T-helper 9 cell (primary cell): ENCODE measurements at places on chromosomes 1 and 21.

GRCh38 chr1:106698660-106699059 lies 357.8 kb upstream of the PRMT6 start:
- no peak for DNase-seq

GRCh38 chr1:25255706-25256577 lies 8.7 kb upstream of the RSRP1 start:
- DNase-seq, result no peak

DNA sequence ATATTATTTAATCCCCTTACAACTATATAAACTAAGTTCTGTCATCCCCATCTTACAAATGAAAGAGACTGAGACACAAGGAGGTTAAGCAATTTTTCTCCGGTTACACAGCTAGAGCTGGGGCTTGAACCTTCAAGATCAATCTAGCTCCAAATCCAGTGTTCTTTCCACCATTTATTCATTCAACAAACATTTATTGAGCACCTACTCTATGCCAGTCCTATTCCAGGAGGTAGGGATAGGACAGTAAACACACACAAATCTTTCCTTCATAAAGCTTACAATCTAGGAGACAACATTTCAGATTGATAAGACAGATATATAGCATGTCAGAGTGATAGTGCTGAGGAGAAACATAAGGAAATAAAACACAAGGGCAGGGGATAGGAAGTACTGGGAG lies 2.9 kb upstream of the TMEM125 start:
- no peak for DNase-seq

GRCh38 chr1:201254625-201255478 lies 28.5 kb upstream of the PKP1 start:
- DNase-seq, result peak; percentile 62

DNA sequence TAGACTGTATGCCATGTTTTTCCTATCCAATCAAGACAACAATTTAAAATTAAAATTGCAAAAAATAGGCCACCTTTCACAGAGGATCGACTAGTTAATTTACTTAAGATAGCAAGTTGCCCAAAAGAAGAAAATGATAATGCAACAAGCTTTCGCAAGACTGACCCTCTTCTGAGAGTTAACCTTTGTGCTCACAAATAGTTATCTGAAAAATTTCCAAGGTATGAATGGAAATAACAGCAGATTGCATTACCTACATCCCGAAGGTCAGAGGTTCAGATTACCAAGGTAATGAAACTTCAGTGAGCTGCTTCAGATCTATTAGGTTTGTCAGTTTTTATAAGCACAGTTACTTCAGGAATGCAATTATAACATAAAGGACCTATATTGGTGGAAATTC lies 298.0 kb downstream of the KCTD3 start:
- DNase-seq, result no peak

DNA sequence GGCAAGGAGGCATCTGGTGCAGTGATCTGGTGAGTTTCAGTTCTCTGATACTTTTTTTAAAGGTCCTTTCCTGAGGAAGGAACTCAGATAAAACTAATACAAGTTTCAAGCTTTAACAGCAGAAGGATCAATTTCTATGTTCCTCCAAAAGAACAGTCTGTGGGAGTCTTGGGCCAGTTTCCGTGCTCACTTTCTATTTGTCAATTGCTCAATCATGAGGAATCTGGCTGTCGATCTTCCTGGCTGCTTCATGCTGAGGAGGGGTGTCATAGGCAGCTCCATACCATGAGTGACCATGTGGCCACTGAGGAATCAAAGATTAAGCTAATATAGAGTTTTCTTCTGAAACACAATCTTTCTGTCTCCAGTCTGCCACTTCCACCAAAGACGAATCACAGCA lies 11.4 kb upstream of the TMEM125 start:
- no peak for DNase-seq

GRCh38 chr1:209926045-209926444 lies 12.0 kb upstream of the SYT14 start:
- DNase-seq, result no peak

GRCh38 chr1:99725996-99726395 lies 40.4 kb downstream of the FRRS1 start:
- no peak for DNase-seq

GRCh38 chr1:180836449-180836848 lies 76.2 kb upstream of the KIAA1614 start:
- no peak for DNase-seq

DNA sequence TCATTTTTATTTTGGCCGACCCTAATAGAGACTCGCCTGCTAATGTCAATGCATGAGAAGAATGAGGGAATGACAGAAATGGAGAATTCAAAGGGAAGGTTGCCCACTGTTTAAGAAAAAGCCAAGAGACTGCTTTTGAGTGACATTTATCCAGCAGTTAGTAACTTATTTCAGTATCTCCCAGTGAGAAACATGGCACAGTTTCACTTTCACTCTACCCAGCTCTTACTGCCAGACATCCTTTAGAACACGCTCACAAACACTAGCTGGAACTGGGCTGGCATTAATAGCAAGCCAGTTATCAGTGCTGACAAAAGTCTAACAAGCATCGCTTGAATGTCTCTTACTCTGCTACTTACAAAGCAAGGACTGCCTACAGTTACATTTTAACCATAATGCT lies 8.5 kb downstream of the GGPS1 start:
- DNase-seq, result no peak

- DNase-seq, result no peak
Observed at GRCh38 chr1:36475910-36476604, 6.7 kb downstream of the CSF3R start.

- no peak for DNase-seq
Observed at GRCh38 chr1:216461466-216461865, 38.2 kb upstream of the USH2A start.

DNA sequence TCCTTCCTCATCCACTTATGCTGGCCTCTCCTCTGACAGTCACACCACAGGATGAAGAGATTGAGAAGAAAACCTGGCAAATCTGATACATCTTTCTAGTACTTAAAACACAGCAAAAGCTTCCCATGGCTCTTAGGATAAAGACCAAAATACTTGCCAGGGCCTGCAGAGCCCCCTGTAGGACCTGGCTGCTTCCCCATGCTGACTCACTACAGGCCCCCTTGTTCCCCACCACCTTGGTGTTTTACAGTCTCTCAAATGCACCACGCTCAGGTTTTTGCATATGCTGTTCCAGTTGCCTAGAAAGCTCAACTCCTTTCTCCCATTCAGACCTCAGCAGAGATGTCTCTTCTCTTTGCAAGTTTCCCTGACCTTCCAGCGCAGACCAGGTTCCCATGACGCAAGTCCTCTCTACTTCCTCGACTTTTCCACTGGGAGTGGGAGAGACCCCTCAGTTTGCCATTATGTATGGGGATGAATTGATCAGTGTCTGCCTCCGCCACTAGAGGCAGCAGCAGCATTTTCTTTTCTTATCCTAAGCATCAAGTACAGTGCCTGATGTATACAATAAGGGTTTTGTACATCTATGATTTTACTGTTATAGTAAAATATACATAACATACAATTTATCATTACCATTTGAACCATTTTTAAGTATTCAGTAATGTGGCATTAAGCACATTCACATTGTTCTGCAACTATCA lies 113.8 kb upstream of the C8B start:
- no peak for DNase-seq

GRCh38 chr1:194717334-194717733 lies 1530.9 kb upstream of the B3GALT2 start:
- DNase-seq, result no peak

- DNase-seq, result no peak
Observed at GRCh38 chr1:2535455-2535854, 5.4 kb upstream of the HES5 start.

DNA sequence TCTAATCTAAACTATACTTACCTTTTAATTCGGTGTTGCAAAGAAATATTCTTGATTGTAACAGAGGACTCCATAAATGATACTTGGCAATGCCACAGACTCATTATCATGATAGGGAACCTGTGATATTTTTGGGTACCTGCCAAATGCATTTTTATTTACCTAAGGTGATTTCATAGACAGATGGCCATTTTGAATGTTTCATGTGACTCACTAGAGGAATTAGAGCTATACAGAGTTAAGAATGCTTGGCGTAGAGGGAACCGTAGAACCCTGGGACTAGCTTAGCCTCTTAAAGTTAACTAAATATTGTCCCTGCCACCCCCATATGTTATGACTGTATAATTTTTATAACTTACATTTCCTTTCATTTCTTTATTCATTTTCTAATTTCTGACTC lies 136.1 kb downstream of the DISP1 start:
- DNase-seq, result no peak

DNA sequence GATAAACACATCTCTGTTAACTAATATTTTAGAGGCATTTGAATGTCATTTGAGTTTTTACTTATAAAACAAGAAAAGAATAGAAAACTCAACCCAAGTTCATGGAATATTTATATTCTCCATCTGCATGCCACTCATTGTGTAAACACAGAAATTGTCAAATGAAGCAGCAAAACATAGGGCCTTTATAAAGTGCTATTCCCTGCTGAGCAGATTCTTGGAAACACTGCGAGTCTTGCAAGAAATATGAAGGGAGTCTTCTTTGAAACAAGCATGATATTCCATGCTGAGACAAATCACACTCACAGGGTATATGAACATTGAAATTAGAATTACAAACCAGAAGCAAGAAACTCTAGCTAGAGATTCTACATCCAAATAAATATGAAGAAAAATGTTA lies 655.8 kb downstream of the BRINP3 start:
- no peak for DNase-seq

DNA sequence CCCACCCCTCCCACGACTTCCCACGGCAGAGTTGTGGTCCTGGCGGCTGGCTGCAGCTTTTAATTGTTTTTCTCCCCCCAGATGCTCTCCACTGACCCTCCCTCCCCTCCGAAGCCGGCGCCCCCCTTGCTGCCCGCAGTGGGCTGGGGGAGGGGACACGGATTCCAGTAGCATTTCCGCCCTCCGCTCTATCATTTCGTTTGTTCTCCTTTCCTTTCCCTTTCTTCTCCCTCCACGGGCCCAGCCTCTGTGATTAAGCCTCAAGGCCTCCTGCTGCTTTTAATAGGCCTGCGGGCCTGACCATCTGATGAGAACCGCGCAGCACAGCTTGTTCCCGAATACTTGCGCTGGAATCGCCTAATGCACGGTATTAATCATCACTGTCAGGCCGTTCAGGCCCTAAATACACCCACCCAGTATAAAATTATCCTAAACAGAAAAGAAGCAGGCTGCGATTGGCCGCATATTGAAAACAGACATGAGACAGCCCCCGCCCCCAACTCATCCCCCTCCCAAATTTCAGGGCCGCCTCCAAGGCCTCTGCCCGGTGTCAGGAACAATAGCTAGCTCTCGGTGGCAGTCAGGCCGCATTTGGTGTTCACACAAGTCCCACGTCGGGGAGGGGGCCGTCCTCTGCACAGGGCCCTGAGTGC lies 102.0 kb upstream of the ARHGEF16 start:
- DNase-seq, result no peak

GRCh38 chr1:12614402-12615158 lies 3.4 kb downstream of the DHRS3 start:
- DNase-seq, result no peak

DNA sequence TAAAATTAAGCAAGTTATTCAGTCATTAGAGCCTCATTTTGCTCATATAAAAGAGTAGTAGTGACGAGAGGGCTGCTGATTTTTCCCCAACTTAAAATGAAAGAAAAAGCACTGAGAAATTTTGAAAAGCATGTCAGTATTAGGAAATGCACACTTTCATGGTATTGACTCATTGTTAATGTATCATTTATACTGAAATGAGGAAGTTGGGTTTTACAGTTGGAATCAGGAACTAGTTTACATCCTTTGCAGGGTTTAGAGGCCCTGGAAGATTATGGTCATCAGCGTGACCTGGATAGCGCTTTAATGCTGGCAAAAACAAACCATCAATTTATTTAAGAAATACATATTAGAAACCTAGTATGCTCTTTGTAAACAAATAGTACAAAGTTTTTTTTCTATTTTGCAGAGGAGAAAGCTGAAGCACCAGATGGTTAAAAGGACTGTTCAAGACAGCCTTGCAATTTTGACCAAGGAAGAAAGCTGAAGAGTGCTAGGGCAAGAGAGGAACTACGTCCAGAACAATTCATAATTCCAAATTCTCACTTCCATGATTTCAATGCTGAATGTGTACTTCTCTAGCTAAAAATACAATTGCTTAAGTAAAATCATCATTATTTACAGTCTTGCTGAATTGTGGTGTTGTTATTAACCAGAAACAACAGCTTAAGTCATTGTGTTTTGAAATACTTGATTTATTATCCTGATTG lies 94.8 kb upstream of the SGIP1 start:
- no peak for DNase-seq

- no peak for DNase-seq
Observed at GRCh38 chr1:223847781-223848345, 2.1 kb upstream of the TP53BP2 start.

DNA sequence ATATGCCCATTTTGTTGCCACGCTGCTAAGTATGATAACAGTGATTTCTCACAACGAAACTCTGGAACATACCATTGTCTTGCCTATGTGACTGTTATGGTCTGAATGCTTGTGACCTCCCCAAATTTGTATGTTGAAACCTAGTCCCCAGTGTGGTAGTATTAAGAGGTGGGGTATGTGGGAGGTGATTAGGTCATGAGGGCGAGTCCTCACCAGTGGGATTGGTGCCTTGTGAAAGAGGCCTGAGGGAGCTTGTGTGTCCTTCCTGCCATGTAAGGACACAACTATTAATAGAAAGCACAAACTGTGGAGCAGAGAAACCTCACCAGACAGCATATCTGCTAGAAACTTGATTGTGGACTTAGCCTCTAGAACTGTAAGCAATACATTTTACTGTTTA lies 84.6 kb downstream of the SELENOF start:
- no peak for DNase-seq

DNA sequence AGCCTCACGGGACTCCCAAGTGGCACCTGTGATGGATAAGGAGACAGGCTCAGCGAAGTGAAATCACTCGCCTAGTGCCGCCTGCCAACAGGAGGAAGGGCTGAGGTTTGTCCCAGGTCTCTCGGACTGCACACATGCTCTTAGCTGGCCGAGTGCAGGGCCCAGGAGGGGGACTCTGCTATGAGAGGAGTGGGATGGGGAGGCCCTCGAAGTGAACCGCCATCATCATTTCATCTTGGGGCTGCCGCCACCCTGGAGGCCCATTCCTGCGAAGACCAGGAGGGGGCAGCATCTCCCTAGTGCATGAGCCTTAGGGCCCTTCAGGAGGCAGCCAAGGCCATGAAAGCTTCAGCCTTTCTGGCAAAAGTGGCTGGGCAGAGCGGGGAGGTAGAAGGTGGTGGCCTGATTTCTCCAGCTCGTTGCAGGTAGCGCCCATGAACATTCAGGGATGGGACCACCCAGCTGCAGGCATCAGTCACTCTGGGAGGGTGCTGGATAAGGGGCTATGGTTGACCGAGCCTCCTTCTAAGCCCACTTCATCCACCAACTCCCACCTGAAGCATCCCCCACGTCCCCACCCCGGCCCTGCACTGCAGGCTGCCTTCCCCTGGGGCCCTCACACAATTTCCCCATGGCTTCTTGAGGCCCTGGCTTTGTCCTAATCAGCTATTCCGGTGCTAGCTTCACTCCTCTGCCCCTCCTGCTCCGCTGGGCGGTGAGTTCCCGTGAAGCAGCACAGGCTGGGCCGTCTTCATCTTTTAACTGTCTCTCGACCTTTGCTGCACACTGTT lies 17.2 kb upstream of the RASSF5 start:
- DNase-seq, result peak; percentile 58
